ENCODE measurements at places on chromosomes 16 and 17. TPM values are rescaled to one million over a fixed set of nuclear protein-coding genes. Genes with fewer than 3 reads are reported as not detected.

DNA sequence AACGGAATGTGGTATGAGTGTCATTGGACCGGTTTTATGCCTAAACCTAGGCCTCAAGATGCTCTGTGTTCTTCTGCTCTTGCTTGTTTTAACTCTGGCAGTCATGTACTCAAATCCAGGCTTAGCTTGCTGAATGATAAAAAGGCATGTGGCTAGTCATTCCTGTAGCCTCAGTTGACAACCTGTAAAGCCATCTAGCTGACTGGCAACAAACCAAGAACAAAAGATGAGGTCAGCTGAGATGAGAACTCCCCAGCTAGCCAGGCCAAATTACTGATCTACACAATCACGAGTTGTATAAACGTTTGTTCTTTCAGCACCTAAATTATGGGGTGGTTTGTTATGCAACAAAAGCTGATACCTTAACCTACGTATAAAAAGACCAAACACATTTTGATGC, 1406.0 kb upstream of the CDH8 start:
- H3K4me1 ChIP-seq, result no peaks in the 10 kb centered on the region
- H3K27ac ChIP-seq, result no peak overlapping the region
- H3K4me3 ChIP-seq, result no peak overlapping the region
- DNase-seq, result no peak
- H3K36me3 ChIP-seq, result no peaks in the 10 kb centered on the region
- no peaks in the 10 kb centered on the region for H3K27me3 ChIP-seq

GRCh38 chr16:14553447-14553846, 76.6 kb downstream of the PARN start:
- H3K4me1 ChIP-seq, result no peaks in the 10 kb centered on the region
- DNase-seq, result no peak
- H3K27me3 ChIP-seq, result no peaks in the 10 kb centered on the region
- H3K4me3 ChIP-seq, result no peak overlapping the region
- H3K36me3 ChIP-seq, result peaks cover 5% of the 10 kb centered on the region
- H3K27ac ChIP-seq, result no peak overlapping the region

NLGN2 gene
- total RNA-seq, result 8.4 TPM

CYB5D1 gene
- 10.1 TPM for total RNA-seq

DNA sequence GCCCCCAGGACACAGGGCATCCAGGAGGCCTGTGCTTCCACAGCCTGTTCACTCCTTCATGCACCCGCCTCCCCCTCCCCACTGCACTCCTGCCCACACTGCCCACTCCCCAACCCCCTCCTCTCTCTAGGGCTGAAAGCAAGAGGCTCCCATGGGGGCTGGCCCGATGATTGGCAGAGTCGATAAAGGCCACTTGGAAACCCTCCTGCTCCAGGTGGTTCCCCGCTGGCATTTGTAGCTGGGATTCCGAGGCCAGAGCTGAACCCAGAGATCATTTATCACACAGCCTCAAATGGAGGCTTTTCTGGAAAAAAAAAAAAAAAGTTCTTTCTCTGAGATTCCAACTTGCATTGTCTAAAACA, 74.1 kb downstream of the SREBF1 start:
- H3K4me3 ChIP-seq, result no peak overlapping the region
- no peak for DNase-seq

- no peaks in the 10 kb centered on the region for H3K27me3 ChIP-seq
- H3K36me3 ChIP-seq, result peaks cover 25% of the 10 kb centered on the region
- no peak for DNase-seq
Measured at GRCh38 chr16:88074041-88074440, 122.8 kb downstream of the BANP start.

SEPTIN1 gene
- total RNA-seq, result 259 TPM

GRCh38 chr16:2471653-2472487, 773 bp downstream of the NTN3 start:
- H3K27ac ChIP-seq, result no peak overlapping the region
- DNase-seq, result no peak
- peaks cover 58% of the 10 kb centered on the region for H3K27me3 ChIP-seq
- peaks cover 58% of the 10 kb centered on the region for H3K4me1 ChIP-seq
- H3K4me3 ChIP-seq, result peak overlapping the region; percentile 5
- H3K36me3 ChIP-seq, result no peaks in the 10 kb centered on the region

DNA sequence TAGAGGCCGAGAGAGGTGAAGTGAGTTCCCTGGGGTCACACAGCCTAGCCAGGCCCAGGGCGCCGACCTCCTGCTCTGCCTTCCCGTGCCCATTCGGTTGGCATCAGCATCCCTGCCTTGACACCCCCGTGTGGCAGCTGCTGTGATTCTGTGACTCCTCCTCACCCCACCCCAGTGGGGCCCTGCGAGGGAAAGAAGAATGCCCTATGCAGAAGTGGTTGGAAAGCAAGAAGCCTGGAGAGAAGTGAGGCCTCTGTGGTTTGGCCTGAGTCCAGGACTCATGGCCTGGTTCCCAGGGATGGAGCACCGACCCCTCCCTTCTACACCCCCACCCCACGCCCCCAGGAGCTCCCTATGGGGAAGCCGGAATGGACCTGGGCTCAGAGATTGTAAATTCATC, 296.2 kb downstream of the SEC14L1 start:
- no peak overlapping the region for H3K4me3 ChIP-seq
- peaks cover 83% of the 10 kb centered on the region for H3K4me1 ChIP-seq
- H3K27me3 ChIP-seq, result no peaks in the 10 kb centered on the region
- H3K27ac ChIP-seq, result peak overlapping the region; percentile 95
- H3K36me3 ChIP-seq, result peaks cover 21% of the 10 kb centered on the region
- no peak for DNase-seq

GRCh38 chr16:2480948-2481347, 6.0 kb downstream of the TBC1D24 start:
- DNase-seq, result no peak
- H3K27ac ChIP-seq, result no peak overlapping the region
- no peak overlapping the region for H3K4me3 ChIP-seq

CX3CL1 gene
- total RNA-seq, result 0.13 TPM

- peaks cover 7% of the 10 kb centered on the region for H3K36me3 ChIP-seq
- no peaks in the 10 kb centered on the region for H3K27me3 ChIP-seq
- no peaks in the 10 kb centered on the region for H3K4me1 ChIP-seq
- H3K27ac ChIP-seq, result no peak overlapping the region
- no peak for DNase-seq
Measured at GRCh38 chr16:70774261-70774660, 26.7 kb downstream of the VAC14 start.

GRCh38 chr16:53605831-53606400, 97.7 kb downstream of the RPGRIP1L start:
- no peak overlapping the region for H3K4me3 ChIP-seq
- no peaks in the 10 kb centered on the region for H3K36me3 ChIP-seq
- H3K27me3 ChIP-seq, result no peaks in the 10 kb centered on the region
- no peaks in the 10 kb centered on the region for H3K4me1 ChIP-seq

- H3K27ac ChIP-seq, result no peak overlapping the region
- peaks cover 8% of the 10 kb centered on the region for H3K4me1 ChIP-seq
- DNase-seq, result no peak
- no peak overlapping the region for H3K4me3 ChIP-seq
Measured at GRCh38 chr17:27649929-27650328, 18.9 kb downstream of the LGALS9 start.

IRX5 gene
- total RNA-seq, result not detected

DNA sequence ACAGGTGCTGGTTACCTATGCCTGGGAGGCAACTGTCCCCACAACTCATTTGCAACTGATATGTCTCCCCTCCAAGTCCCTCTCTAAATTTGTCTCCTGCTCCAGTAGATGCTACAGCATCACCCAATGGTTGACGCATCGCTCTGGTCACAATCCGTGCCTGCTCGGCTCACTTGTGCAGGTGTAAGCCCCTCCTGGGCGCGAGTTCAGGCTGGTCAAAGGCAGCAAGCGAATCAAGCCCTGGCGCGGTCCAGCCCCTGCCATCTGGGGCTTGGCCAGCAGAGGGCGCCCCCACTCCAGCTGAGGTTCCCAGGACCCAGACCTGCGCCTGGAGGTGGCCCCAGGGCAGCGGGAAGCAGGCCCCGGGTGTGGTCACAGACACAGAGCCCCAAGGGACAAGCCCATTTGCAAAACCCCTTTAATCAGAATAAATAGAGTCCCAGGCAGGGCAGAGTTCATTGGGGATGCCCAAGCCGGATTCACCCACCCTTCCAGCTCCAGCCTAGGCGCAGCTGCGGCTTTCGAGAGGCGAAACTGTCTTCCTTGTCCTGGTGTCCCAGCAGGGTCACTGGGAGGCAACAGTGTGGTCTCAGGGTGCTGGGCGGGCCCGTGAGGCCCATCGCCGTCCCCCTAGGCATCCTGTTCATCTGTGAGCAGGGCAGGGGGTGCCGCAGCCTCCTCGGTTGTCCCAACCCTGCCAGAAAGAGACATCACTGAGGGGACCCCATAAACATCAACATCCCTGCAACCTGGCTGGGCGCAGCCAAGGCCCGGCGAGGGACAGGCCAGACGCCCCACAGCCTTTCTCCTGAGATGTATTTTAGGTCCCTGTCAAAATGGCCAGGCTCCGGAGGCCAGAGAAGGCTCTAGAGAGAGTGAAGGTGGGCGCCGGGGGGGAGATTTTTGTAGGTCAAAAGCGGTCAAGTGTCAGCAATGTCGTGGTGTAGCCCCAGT, 15.8 kb downstream of the TMC6 start:
- no peak overlapping the region for H3K4me3 ChIP-seq
- H3K4me1 ChIP-seq, result peaks cover 76% of the 10 kb centered on the region
- H3K27ac ChIP-seq, result peak overlapping the region; percentile 27
- no peaks in the 10 kb centered on the region for H3K27me3 ChIP-seq
- H3K36me3 ChIP-seq, result peaks cover 94% of the 10 kb centered on the region
- DNase-seq, result no peak

NME3 gene
- total RNA-seq, result 87.5 TPM

VMO1 gene
- total RNA-seq, result 0.63 TPM

DNA sequence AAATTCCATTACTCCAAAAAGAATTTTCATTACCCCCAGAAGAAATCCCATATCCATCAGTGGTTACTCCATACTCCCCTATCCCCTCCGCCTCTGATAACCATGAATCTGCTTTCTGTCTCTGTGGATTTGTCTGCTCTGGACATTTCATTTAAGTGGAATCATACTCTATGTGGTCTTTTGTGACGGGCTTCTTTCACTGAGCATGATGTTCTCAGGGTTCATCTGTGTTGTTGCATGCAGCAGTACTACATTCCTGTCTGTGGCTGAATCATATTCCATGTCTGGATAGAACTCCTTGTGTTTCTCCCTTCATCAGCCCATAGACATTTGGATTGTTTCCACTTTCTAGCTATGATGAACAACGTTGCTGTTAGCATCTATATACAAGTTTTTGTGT, 59.5 kb upstream of the IRX3 start:
- no peaks in the 10 kb centered on the region for H3K4me1 ChIP-seq
- H3K27ac ChIP-seq, result no peak overlapping the region
- DNase-seq, result no peak

KRT36 gene
- total RNA-seq, result not detected

DNA sequence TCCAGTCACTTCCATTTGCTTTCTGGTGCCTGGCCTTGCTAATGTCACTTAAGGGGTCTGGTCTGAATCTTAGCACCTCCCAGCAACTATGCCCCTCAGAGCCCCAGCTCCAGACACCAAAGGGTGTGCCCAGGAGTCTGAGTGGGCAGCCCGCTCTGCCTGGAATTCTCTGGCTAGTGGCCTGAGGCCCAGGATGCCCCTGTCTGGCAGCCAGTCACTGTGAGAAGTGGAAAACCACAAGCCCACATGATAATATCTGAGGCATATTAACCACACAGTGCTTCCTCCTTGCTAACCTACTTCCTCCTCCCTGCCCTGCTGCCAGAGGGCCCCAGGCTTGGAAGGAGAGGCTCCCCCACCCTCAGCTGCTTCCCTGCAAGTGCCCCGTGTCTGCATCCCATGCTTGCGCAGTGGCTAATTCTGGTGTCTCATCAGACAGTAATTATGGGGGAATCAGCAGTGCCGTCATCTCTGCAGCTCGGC, 14.0 kb downstream of the SRCIN1 start:
- H3K27ac ChIP-seq, result no peak overlapping the region
- no peaks in the 10 kb centered on the region for H3K36me3 ChIP-seq
- peaks cover 2% of the 10 kb centered on the region for H3K27me3 ChIP-seq
- DNase-seq, result no peak
- H3K4me3 ChIP-seq, result peak overlapping the region; percentile 44

DNA sequence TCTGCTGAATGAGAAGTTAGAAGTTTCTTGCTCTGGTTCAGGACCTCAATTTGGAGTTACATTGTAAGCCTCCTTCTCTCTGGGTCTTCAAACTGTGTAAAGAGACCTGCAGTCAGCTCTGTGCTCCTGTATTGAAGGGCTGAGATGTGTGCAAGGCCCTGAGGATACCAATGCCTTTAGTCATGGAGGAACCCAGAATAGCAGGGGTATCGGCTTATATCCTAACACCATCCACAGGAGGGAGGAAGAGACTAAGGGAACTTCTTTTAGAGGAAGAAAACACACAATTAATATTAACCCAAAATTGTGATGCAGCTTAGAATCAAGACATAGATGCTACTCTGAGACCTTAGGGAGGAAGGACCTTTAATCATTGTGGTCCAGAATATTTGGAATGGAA, 36.5 kb downstream of the GLP2R start:
- DNase-seq, result no peak
- no peaks in the 10 kb centered on the region for H3K4me1 ChIP-seq
- no peaks in the 10 kb centered on the region for H3K36me3 ChIP-seq
- no peak overlapping the region for H3K27ac ChIP-seq
- H3K27me3 ChIP-seq, result no peaks in the 10 kb centered on the region

- no peaks in the 10 kb centered on the region for H3K4me1 ChIP-seq
- H3K27me3 ChIP-seq, result peaks cover 13% of the 10 kb centered on the region
- no peak overlapping the region for H3K4me3 ChIP-seq
- DNase-seq, result no peak
Measured at GRCh38 chr17:15406081-15406480, 61.3 kb downstream of the CDRT4 start.

GRCh38 chr17:13777003-13777402, 175.3 kb upstream of the HS3ST3A1 start:
- no peaks in the 10 kb centered on the region for H3K4me1 ChIP-seq
- H3K27ac ChIP-seq, result no peak overlapping the region
- DNase-seq, result no peak
- H3K4me3 ChIP-seq, result no peak overlapping the region
- no peaks in the 10 kb centered on the region for H3K36me3 ChIP-seq

DNA sequence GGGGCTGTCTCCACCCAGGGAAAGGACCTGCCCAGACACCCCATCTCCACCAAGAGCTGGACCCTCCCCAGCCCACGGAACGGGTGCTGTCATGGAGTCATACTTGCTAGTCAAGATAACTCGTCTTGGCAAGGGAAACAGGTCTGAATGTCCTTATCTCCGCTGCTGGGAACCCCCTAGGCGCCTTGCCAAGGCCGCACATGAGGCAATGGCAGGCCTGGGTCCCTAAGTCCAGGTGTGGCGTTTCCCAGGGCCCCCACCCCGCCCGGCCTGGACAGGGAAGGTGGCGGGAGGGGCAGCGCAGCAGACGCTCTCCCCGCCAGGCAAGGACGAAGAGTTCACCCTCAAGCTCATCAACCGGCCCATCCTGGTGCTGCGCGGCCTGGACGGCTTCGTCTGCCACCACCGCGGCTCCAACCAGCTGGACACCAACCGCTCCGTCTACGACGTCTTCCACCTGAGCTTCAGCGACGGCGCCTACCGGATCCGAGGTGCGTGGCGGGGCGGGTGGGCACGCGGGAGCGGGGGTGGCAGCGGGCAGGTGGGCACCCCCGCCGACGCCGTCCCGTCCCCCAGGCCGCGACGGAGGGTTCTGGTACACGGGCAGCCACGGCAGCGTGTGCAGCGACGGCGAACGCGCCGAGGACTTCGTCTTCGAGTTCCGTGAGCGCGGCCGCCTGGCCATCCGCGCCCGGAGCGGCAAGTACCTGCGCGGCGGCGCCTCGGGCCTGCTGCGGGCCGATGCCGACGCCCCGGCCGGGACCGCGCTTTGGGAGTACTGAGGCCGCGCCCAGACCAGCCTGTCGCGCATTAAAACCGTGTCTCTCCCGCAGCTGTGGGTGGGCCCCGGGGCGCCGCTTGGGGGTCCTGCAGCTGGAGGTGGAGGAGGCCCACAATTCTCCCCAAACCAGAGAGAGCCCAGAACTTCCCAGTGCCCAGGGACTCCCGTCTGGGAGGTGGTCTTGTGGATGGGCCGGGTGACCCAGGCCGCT, 8.4 kb downstream of the FSCN2 start:
- peaks cover 14% of the 10 kb centered on the region for H3K36me3 ChIP-seq
- no peak for DNase-seq
- peaks cover 26% of the 10 kb centered on the region for H3K4me1 ChIP-seq
- H3K4me3 ChIP-seq, result no peak overlapping the region
